ENCODE measurements at places on chromosomes 11 and 22.
A peak's percentile ranks its signal among the peaks of the same experiment; 100 is the strongest.

- DNase-seq: no peak
These were observed 1.7 kb downstream of the TOM1 start for GRCh38 chr22:35301372-35301874.

DNA sequence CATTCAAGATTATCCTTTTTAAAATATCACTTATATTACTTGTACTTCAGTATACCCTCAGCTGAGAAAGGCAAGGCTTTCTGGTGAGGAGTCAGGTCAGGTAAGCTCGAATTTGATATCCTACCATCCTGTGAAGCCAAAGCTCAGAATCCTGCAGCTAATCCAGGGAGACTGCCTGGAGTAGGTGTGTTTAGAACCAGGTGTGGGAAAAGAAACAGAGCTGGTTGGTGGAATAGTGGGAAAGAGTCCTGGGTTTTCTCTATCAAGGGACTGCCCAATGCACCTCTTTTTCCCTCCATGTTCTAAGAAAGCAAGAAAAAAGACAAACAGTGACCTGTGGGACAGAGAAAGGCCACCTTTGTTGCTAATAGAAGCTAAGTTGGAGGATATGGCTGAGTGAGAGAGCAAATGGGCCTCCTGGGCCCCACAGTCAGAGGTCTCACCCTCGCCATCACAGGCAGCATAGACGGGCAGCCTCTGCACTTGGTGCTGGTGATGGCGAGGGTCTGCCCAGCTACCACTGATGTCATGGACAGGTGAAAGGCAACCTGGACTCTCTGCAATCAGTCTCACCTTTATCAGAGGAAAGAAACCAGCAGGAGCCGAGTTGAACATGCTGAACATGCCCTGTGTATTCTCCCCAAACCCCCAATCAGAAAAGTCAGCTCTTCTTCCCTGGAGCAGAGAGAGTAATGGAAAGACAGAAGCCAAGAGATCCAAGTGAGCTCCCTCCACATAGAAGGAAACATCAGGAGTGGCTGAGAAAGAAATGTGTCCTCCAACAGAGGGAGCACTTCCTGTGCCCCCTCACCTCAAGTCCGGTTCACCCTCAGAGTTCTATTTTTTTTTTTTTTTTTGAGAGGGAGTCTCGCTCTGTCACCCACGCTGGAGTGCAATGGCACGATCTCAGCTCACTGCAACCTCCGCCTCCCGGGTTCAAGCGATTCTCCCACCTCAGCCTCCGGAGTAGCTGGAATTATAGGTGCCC, 491.3 kb downstream of the BUD13 start:
- DNase-seq: no peak

DNA sequence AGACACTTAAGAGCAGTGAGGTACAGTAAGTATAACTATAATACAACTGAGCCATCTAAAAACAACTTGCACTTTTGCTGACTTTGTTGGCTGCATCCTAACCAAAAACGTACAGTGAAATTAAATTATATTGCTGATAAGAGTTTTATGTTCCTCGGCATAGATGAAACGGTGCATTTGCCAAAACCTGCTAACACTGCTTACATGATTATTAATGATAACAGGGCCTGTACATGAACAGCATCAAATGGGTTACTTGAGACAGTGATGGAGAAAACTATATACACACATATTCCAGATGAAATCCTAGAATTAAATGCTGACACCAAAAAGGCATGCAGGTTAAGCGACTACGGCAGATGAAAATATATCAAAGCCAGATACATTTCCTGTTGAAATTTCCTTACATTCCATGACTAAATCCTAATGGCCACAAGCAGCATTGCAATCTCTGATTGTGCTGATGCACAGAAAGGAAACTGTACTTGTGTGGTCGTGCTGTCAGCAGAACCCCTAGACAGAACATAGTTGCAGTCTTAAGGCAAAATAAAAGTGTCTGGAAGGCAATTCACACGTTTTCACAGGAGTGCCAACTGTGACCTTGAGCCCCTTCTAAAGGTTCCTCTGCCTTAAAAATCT, 143.9 kb downstream of the CADM1 start:
- DNase-seq: no peak

DNA sequence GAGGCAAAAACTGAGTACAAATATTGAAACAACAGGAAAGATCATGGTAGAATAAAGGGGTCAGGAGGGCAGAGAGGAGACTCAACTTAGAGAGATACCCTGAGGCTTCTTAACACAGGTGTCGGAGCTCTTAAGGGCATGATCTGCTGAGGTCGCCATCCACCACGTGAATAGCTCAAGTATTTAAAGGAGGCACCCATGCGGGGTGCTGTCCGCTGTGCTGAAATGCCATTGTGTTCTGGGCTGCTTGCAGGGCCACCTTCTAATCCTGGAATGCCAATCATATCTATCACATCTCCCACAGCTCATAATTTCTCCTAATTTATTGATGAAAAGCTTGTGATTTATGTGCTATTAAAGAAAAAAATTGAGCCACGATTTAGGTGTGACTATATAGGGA, 90.2 kb downstream of the SEZ6L start:
- no peak for DNase-seq

- DNase-seq: no peak
These were observed 757 bp downstream of the RNASEH2C start for GRCh38 chr11:65719871-65720210.

GRCh38 chr11:65429724-65430405, 7.3 kb downstream of the NEAT1 start:
- DNase-seq: peak; percentile 72

DNA sequence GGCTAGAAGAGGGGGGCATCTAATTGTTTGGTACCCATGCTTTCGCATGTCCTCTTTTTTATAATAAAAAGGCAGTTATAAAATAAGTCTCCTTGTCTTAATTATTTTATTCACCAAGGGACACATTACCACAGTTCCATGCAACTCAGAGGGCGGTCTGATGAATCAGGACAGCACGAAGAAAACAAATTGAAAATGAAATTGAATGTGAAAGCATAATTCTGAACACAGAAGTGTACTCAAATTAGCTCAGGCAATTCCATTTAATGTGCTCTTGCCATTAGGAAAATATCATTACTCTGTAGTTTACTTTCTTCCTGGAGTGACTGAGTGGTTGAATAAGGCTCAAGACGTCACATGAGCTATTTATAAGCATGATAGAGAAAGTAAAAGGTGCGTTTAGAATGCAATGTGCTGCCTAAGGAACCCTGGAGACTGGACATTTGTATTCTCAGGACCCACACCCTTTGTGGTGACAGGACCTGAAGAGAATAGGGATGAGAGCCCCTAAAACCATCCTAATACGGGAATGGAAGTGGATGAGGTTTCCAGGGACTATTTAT, 59.6 kb downstream of the MTNR1B start:
- no peak for DNase-seq

- DNase-seq: no peak
These were observed 104.3 kb downstream of the MAML2 start for GRCh38 chr11:96238563-96239135.

DNA sequence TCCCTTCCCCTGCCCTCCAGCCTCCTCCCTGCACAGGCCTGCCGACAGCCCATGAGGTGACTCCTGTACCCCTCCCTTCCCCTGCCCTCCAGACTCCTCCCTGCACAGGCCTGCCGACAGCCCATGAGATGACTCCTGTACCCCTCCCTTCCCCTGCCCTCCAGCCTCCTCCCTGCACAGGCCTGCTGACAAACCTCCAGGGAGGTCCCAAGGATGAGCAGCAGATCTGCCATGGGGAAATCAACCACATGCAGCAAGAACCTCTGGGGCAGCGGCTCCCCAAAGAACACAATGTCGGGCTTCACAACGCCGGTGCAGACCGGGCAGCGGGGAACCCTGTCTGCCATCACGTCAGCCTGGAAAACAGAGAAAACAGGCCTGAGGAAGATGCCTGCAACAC, 12.3 kb downstream of the SIRT3 start:
- no peak for DNase-seq

GRCh38 chr11:133951327-133952198, 5.2 kb downstream of the IGSF9B start:
- no peak for DNase-seq

- DNase-seq: no peak
These were observed 31.1 kb upstream of the RDX start for GRCh38 chr11:110327508-110327907.

- no peak for DNase-seq
These were observed 385.9 kb upstream of the ANO5 start for GRCh38 chr11:21806947-21807346.
